ENCODE measurements at places on chromosomes 6 and 20. TPM values are rescaled to one million over a fixed set of nuclear protein-coding genes. Genes with fewer than 3 reads are reported as not detected.

Gene HLA-DRB1
- total RNA-seq, result 7.7 TPM

DNA sequence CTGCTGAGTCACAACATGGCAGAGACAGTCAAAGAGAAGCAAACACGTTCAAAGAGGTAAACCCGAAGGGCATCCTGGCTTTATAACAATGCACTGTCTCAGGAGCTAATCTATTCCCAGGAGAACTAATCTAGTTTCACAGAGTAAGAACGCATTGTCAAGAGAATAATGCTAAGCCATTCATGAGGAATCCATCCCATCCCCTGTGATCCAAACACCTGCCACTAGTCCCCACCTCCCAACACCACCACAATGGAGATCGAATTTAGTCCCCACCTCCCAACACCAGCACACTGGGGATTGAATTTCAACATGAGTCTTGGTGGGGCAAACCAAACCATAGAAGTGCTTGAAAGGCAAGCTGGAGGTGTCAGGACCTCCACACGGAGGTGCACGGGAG is 231.5 kb upstream of the ID4 start:
- no peaks in the 10 kb centered on the region for H3K36me3 ChIP-seq
- no peaks in the 10 kb centered on the region for H3K27me3 ChIP-seq
- H3K4me3 ChIP-seq, result no peak overlapping the region

- peaks cover 11% of the 10 kb centered on the region for H3K27me3 ChIP-seq
- no peak overlapping the region for H3K4me3 ChIP-seq
- no peaks in the 10 kb centered on the region for H3K4me1 ChIP-seq
- no peak for DNase-seq
- H3K36me3 ChIP-seq, result no peaks in the 10 kb centered on the region
These were observed 519.1 kb upstream of the AGPAT4 start for GRCh38 chr6:161792851-161793493.

- DNase-seq, result no peak
- H3K27me3 ChIP-seq, result peaks cover 7% of the 10 kb centered on the region
- no peaks in the 10 kb centered on the region for H3K4me1 ChIP-seq
- no peak overlapping the region for H3K4me3 ChIP-seq
- no peaks in the 10 kb centered on the region for H3K36me3 ChIP-seq
These were observed 229.3 kb downstream of the QKI start for GRCh38 chr6:163643866-163644265.

GRCh38 chr20:48932375-48932941 is 10.9 kb downstream of the ARFGEF2 start:
- H3K4me1 ChIP-seq, result peaks cover 11% of the 10 kb centered on the region
- no peaks in the 10 kb centered on the region for H3K27me3 ChIP-seq
- H3K36me3 ChIP-seq, result peaks cover 12% of the 10 kb centered on the region
- no peak for DNase-seq

Measured in progenitor cell of endocrine pancreas (in vitro differentiated cells).